ENCODE measurements at places on chromosomes 3 and 15.

DNA sequence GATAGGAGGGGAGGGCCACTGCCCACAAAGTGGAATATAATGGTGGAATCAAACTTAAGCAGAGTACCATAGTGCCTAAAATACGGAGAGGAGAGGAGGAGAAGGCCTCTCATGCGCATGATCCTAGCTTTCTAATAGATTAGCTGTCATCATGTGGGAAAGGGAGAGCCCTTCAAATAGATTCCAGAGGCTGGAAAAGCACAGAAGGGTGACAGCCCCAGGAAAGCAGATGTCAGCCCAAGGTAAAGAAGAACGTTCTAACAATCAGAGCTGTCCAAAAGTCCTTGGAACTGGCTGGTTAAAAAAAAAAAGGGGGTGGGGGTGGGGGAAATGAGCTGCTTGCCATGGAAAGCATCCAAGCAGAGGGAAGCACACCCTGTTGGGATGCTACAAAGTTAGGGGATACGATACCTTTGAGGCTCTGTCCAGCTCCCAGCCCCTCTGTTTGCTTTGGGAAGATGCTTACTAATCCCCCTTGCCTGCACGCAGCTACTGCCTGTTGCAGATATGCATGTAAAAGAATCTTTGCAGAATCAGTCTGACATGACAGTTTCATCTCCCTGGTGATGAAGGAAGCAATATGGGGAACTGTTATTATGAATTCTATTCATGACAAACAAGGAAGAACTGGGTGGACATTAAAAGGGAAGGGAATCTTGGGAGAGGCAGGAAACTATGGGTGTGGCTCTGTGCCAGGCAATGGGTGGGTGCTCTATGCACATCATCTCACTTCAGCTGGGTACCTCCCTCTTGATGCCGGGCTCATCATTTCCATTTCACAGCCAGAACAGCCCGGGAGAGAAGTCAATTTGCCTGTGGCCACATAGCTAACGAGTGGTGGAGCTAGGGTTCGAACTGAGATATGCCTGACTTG, 10.1 kb upstream of the LMCD1 start:
- DNase-seq, result no peak

GRCh38 chr3:101184111-101184510, 136.3 kb downstream of the IMPG2 start:
- no peak for DNase-seq

GRCh38 chr3:12679468-12679867, 15.6 kb upstream of the RAF1 start:
- DNase-seq, result no peak

GRCh38 chr3:128995737-128996136, 1.9 kb upstream of the CFAP92 start:
- no peak for DNase-seq

DNA sequence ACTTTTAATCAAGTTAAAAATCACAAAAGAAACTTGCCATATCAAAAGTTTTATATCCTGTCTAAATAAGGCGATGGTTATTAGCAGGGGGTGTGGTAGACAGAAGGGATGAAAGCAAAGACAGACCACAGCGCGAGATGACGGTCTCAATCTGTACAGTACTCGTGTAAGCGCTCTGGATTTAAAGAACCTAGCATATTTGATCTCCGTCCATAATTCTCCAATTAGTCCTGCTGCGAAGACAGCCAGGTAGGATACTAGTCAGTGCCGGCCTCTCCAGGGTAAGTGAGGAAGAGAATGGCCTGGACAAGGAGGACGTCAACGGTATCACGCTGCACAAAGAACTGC, 701 bp downstream of the SGO1 start:
- no peak for DNase-seq

- no peak for DNase-seq
These were observed 73.7 kb downstream of the PIK3CB start for GRCh38 chr3:138761002-138761401.

All from stimulated activated CD8-positive, alpha-beta memory T cell treated with anti-CD3 and anti-CD28 coated beads, Interleukin-2, amount 100 ng/mL, for 1 hour (primary cell).